ENCODE measurements at places on chromosomes 11 and 22. TPM values are rescaled to one million over a fixed set of nuclear protein-coding genes. Genes with fewer than 3 reads are reported as not detected.

GRCh38 chr22:27800250-27801201, 1.0 kb downstream of the MN1 start:
- no peak for DNase-seq
- no peaks in the 10 kb centered on the region for H3K4me1 ChIP-seq
- H3K4me3 ChIP-seq = peak overlapping the region; percentile 74
- H3K36me3 ChIP-seq = no peaks in the 10 kb centered on the region

APOA4 gene
- not detected for total RNA-seq

DNA sequence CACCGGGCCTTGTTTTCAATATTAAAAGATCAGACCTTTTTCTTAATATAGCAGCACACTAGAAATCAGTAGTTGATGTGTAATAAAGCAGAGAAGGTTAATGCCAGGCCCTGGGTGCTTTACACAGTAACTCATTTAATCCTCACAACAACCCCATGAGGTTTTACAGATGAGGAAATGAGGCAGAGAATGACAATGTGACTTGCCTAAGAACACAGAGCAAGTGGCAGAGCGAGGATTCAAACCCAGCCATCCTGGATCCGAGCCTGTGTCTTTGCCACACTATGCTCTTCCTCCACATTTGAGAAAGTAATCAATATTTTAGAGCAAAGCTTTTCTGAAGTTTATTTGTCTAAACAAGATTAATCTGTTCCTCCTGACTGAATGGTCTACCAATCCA, 7.2 kb downstream of the JAML start:
- H3K4me3 ChIP-seq = no peak overlapping the region
- peaks cover 31% of the 10 kb centered on the region for H3K27me3 ChIP-seq
- H3K36me3 ChIP-seq = no peaks in the 10 kb centered on the region
- DNase-seq = no peak
- H3K4me1 ChIP-seq = no peaks in the 10 kb centered on the region

CSNK1E gene
- 152 TPM for total RNA-seq

GRCh38 chr11:14386895-14387480, 28.0 kb upstream of the RRAS2 start:
- peak; percentile 58 for DNase-seq
- no peaks in the 10 kb centered on the region for H3K27me3 ChIP-seq
- peak overlapping the region; percentile 26 for H3K27ac ChIP-seq
- no peak overlapping the region for H3K4me3 ChIP-seq
- peaks cover 12% of the 10 kb centered on the region for H3K4me1 ChIP-seq
- H3K36me3 ChIP-seq = no peaks in the 10 kb centered on the region

DNA sequence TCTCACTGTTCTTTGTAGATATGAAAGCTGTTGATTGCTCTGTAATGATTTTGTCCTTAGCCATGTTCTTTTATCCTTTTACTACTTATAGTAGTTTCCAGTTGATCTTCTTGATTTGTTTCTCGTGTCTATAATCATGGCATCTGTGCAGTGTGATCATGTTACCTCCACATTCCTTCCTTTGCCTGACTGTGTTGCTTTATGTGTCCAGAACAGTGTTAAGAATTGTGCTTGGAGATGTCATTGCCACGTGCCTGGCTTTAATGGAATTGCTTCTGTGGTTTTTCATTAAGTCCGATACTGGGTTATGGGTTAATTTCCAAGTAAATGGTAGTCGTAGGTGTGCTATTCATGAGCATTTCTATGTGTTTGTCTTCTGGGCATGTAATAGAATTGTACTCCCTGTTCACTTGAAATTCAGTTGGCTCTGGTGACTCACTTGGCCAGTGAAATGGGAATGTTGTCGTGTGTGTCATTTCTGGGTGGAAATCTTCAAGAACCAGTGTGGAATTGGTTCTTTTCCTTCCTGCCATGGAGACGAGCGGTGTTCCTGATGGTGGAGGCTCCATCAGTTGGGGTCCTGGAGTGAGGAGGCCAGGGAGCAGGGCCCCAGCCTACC, 6.8 kb downstream of the GTSE1 start:
- H3K36me3 ChIP-seq = peaks cover 14% of the 10 kb centered on the region
- DNase-seq = peak; percentile 85
- H3K4me3 ChIP-seq = no peak overlapping the region
- peaks cover 8% of the 10 kb centered on the region for H3K4me1 ChIP-seq
- no peaks in the 10 kb centered on the region for H3K27me3 ChIP-seq
- H3K27ac ChIP-seq = peak overlapping the region; percentile 42

DNA sequence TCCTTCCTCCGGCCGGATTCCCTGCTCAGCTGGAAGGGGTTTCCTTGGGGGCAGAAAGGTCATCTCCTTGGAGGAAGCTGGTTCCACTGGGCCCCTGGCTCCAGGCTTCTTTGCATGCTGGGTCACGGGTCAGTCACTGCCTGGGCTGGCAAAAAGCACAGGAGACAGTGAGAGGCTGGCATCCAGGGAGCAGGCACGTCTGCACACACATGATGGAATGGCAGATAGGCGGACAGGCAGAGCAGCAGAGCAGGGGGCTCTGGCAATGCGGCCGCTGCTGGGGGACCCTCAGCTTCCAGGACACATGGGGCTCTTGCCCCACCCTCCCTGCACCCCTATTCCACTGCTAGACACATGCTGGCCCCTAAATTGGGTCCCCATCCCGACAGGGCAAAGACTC, 40.4 kb downstream of the C11orf58 start:
- H3K27ac ChIP-seq = no peak overlapping the region
- H3K36me3 ChIP-seq = no peaks in the 10 kb centered on the region
- peaks cover 4% of the 10 kb centered on the region for H3K4me1 ChIP-seq
- no peak overlapping the region for H3K4me3 ChIP-seq
- H3K27me3 ChIP-seq = no peaks in the 10 kb centered on the region

- no peaks in the 10 kb centered on the region for H3K4me1 ChIP-seq
- H3K27ac ChIP-seq = no peak overlapping the region
- no peaks in the 10 kb centered on the region for H3K27me3 ChIP-seq
- H3K36me3 ChIP-seq = no peaks in the 10 kb centered on the region
- H3K4me3 ChIP-seq = no peak overlapping the region
- DNase-seq = no peak
Observed at GRCh38 chr11:95269036-95269819, 38.2 kb upstream of the SESN3 start.

DNA sequence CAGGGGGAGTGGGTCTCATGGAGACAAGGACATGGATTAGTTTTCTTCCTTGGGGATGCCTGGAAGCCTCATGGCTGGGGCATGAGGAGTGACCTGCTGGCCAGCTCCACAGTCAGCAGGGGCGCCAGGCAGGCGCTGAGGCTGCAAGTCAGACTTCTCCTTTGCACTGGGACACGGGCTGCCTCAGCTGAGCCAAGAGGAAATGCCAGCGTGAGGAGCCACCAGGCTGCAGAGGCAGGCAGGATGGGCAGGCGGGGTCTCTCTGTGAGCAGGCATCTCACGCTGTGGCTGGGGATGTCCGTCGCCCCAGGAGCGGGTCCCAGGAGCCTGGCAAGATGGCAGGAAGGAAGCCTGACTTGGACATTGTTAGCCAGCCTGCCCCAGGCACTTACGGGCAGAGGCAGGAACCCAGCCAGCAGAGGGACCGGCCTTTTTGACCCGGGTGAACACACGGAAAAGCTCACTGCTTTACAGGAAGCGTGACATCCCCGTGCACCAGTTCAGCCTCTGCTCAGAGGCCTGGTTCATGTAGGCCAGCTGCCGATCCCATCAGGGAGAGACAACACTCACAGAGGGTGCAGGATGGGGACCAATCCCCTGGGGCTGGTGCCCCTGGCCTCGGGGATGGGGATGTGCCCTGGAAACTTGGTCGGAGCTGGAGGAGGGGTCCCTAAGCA, 10.2 kb downstream of the GNB1L start:
- no peaks in the 10 kb centered on the region for H3K27me3 ChIP-seq
- DNase-seq = peak; percentile 95
- H3K4me3 ChIP-seq = peak overlapping the region; percentile 48
- H3K27ac ChIP-seq = peak overlapping the region; percentile 48
- H3K4me1 ChIP-seq = peaks cover 13% of the 10 kb centered on the region
- H3K36me3 ChIP-seq = peaks cover under 1% of the 10 kb centered on the region

GRCh38 chr11:37671321-37671720, 1073.3 kb upstream of the RAG2 start:
- no peak overlapping the region for H3K27ac ChIP-seq
- no peaks in the 10 kb centered on the region for H3K36me3 ChIP-seq
- no peak overlapping the region for H3K4me3 ChIP-seq
- H3K27me3 ChIP-seq = no peaks in the 10 kb centered on the region

PARVA gene
- total RNA-seq = 83.7 TPM

DNA sequence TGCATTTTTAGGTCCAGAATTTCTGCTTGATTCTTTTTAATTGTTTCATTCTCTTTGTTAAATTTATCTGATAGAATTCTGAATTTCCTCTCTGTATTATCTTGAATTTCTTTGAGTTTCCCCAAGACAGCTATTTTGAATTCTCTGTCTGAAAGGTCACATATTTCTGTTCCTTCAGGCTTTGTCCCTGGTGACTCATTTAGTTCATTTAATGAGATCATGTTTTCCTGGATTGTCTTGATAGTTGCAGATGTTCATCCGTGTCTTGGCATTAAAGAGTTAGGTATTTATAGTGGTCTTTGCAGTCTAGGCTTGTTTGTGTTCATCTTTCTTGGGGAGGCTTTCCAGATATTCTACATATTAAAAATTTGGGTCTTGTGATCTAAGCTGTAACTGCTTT, 694.8 kb upstream of the CCDC179 start:
- DNase-seq = no peak
- no peaks in the 10 kb centered on the region for H3K36me3 ChIP-seq

MMP27 gene
- total RNA-seq = not detected

Data from osteoblast (primary cell).